Activated CD4-positive, alpha-beta T cell treated with anti-CD3 and anti-CD28 coated beads, Interleukin-10, Interleukin-2, amounts not matched to agents 100 ng/mL and 50 ng/mL, durations not matched to agents 16 hours and 8 hours (primary cell): ENCODE measurements at places on chromosomes 2 and 18.

GRCh38 chr2:147164563-147164962, 680.3 kb upstream of the ACVR2A start:
- DNase-seq: no peak

DNA sequence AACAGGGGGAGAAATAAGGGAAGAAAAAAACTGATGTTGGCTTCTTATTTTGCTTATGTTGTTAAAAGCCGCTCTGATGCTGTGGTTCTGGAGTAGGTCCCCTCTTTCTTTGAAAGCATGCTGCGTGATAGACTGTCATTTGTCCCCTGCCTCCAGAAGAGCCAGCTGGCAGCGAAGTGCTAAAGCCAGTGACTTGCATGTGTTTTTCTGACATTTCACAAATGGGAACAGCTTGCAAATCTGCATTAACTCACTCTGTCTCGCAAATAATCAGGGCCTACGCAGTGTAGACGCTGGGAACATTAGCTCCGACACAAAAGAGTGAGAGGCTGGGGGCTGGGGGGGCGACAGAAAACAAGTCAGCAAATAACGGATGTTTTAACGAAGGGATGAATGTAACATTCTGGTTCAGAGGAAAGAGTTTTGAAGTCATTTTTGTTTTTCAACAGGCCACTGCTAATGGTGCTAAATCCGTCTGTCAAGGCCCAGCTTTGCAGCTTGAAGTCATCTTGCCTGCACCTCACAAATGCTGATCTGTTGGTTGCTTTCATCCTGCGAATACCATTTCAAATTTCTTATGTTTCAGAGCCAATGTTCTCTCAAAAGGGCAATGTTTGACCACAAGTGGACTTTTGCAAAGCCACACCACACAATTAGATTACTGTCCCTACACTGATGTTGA, 68.8 kb upstream of the PIK3C3 start:
- no peak for DNase-seq

- no peak for DNase-seq
Observed at GRCh38 chr18:79570266-79571201, 109.1 kb upstream of the CTDP1 start.

DNA sequence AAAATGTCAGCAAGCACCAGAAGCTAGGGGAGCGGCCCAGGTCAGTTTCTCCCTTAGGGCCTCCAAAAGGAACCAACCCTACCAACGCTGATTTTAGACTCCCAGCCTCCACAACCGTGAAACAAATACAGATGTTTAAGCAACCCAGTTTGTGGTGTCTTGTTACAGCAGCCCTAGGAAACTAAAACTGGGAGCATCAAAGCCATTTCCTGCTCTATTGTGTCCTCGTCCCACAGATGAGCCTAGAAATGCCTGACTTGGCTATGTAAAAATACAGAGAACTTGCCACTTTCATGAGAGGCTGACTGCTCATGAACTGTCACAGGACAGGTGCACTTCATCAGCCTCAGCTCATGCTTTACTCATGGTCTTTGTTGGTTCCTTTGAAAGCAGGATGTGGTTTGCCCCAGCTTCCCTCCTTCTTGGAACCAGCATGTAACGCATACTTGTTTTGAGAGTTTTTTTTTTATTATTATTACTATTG, 97.6 kb upstream of the SLC39A10 start:
- peak; percentile 96 for DNase-seq

DNA sequence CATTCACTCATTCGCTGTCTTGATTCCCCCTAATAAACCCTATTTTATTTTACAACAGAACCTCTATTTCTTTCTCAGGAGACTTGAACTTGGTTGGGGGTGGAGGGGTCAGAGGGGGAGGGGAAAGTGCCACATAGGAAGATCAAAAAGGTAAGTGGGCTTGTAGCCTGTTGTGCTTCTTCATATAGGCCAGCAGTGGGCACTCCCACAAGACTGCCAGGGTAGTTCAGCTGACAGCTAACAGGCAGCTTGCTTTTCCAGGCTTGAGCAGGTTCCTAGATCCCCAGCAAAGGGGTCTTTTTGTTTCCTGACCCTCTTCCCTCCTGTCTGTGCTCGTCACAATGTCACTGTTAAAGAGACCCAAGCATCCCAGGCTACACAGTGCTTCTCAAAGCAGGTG, 829 bp upstream of the KIAA2012 start:
- DNase-seq: no peak

- peak; percentile 85 for DNase-seq
Observed at GRCh38 chr2:219247678-219248642, 2.7 kb downstream of the STK16 start.

GRCh38 chr2:127864877-127865276, 6.9 kb upstream of the POLR2D start:
- no peak for DNase-seq

GRCh38 chr2:147884830-147885229, 40.0 kb downstream of the ACVR2A start:
- no peak for DNase-seq

DNA sequence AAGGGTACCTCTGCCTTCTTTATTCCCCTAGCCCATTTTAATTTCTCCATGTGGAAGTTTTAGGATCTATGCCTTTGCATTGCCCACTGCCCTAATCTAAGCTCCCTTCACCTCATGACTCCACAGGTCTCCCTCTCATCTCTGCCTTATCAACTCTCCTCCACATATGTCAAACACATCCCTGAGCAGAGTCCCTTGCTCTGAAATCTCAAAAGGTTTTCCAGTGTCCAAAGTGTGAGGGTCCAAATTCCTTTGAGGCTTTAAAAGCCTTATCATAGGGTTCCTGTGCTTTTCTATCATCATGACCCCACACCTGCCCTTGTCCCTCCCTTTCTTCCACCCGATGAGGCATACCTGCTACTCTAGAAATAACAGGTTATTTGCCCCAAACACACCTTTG, 38.6 kb downstream of the SLC4A1AP start:
- DNase-seq: no peak

DNA sequence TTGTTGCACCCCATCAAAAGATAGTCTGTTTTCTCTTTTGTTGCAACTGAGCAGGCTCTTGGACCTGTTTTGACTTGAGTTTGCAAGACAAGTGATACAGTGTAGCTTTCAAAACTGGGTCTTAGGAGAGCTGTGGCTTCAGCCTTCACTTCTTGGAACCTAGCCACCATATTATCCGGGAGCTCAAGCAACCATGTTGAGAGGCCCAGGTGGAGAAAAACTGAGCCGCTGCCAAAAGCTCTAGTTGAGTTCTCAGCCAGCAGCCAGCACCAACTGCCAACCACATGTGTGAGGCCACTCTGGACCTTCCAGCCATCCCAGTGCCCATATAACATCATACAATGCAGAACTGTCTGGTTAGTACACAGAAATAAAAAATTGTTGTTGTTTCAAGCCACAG, 5.4 kb downstream of the CACNB4 start:
- DNase-seq: no peak

GRCh38 chr2:195575016-195575415, 82.0 kb upstream of the SLC39A10 start:
- DNase-seq: no peak

DNA sequence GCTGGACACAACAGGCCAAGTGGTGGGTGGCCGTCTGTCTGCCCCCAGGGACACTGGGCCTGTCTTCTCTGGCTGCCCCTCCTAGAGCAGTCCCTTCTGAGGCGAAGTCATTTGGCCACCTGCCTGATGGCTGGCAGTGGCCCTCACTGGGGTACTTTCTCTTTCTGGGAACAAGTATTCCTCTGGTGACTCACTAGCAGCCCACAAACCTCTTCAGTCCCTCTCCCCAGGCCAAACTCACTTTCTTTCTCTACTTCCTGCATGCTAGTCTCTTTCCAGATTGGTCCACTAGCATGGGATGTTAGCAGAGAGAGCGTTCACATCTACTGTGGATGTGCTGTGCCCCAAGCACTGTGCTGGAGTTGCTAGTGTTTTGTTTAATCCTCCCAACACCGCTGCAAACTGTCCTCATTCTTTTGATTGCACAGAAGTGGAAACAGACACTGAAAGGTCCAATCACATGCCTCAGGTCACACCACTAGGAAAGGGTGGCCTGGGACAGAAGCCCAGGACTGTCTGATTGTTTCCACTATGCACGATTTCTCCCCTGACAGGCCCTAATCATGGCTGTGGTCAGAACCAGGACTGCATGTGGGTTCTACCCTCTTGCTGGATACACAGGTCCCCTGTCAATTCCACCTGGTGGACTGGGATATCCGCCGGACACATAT, 5.2 kb downstream of the DYSF start:
- no peak for DNase-seq

DNA sequence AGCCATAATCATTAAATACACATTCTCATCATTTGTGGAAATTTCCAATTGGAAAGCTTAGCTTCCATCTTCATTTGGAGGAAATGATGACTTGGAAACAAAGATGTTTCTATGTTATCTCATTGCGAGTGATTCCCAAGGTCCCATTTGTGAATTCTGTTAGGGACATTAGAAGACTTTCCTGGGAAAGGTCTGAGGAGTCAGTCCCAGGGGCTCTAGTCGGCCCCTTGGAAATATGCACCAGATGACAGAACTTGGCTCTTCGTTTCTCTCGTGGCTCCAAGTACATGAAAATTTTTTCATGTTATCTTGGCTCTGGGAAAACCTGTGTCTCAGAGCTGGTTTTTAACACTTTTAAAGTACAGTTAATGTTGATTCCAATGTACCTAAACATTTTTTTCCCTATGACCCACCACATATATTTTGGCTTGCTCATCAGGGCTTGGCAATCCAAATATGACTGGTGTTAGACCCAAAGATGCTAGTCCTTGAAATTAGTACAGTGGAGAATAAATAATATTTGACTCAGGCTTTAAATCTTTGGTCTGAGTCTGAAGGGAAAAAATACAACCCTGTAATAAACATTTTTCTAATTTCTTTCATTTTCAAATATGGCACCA, 15.4 kb upstream of the CAVIN2 start:
- DNase-seq: no peak

DNA sequence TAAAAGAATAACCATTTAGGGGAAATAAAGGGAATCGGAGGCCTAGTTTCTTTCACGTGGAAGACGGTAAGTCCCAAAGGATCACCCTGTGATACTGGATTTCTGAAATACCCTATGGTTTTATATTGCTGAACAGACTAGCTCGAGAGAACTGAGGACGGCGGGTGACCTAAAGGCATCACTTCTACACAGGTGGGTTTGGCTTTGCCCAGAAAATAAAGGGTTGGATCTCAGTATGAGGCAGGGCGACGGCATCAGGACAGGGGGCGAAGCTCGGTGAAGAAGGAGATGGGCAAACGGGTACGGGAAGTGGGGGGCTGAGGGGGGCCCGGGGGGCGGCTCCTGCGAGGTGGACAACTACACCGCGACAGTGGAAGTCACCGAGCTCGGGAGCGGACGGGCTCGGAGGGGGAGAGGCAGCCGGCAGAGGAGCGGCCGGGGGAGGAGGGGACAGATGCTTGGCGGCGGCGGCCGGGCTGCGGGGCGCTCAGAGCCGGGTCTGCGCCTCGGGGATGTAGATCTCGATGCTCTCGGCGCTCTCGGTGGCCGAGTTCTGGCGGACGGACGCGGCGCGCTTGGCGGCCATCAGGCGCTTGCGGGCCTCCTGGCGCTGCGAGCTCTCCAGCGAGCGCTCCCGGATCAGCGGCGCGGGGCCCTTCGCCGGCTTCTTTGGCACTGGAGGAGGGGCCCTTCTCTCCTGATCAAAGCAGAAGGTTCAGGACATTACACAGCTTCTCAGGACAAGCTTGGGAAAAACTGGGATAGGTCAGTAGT, 48.9 kb downstream of the TGIF1 start:
- peak; percentile 9 for DNase-seq

DNA sequence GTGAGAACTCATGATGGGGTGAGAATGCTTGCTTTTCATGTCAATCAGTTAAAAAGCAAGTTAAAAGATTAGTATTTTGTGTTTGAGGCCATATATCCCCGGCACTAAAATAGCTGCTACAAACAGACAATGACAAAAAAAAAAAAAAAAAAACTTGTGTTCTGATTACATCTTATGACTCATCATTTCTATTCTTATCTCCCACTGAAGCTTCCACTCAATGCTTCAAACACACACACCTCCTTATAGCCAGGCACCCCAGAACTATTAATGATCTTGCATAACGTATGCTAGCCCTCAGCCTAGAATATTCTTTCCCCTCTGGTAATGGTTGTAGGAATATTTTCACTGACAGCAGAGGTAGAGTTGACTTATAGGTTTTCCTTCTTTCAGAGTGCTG, 778.3 kb downstream of the TRIB2 start:
- DNase-seq: no peak

DNA sequence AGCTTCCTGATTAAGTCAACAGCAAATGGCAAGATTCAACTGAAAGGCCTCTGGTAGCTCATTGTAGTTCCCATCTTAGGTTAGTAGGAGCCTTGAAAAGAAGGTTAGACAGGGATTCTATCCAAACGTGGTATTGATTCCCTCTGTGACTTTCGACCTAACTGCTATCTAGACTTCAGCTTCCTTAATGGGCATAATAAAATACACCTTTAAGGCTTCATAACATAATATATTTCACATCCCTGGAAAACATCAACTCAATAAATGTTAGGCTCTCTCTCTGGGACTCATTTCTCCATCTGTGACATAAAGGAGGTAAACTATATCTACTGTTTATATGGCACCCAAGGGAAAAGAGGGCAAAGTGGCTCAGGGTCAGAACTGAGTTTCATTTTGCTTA, 60.9 kb downstream of the STK39 start:
- DNase-seq: no peak

- no peak for DNase-seq
Observed at GRCh38 chr2:173941567-173941966, 23.6 kb downstream of the SP3 start.

DNA sequence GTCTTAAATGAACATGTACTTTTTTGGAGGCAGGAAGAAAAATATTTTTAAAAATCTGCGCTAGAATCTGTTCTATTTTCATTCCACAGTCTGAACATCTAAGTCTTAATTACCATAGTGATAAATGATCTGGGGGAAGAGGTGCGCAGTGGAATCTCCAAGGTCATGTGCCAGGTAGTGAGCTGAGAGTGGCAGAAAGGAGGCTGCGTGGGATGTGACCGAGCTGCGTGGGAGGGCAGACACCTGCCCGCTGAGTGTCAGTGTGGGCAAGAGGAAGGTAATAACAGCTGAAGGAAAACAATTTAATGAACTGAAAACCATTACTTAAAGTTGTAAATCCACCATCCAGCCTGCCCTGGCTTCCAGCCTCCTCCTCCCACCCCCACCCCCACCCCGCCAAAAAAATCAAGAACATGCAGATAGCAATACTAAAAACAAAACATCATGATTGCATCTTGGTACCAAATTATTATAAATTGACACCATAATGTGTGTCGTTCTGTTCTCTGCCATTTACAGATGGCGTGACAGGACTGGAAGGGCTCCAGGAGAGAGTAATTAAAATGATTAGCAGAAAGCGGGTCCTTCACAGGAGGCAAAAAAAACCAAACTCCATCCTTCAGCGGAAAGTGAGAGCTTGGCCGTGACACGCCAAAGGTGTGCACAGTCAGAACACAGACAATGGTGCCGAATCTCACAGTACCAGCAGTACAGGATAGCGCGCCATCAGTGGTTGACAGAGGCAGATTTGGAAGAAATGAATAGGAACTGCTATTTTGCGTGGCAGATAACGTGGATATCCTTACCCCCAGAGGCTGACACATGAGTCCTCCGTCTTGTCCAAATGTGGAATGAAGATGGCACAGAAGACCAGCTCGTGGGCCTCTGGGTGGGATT, 11.4 kb upstream of the DTNB start:
- DNase-seq: no peak

GRCh38 chr2:11556101-11556806, 22.4 kb downstream of the GREB1 start:
- DNase-seq: no peak

- DNase-seq: no peak
Observed at GRCh38 chr18:21129566-21130216, 18.1 kb upstream of the ROCK1 start.

- no peak for DNase-seq
Observed at GRCh38 chr18:54790109-54790508, 38.2 kb upstream of the RAB27B start.

GRCh38 chr18:61196750-61197149, 136.5 kb upstream of the CDH20 start:
- DNase-seq: no peak
